CD4-positive, alpha-beta T cell treated with Interleukin-21 for 1 hour (primary cell): ENCODE measurements at places on chromosomes 13 and 19.

DNA sequence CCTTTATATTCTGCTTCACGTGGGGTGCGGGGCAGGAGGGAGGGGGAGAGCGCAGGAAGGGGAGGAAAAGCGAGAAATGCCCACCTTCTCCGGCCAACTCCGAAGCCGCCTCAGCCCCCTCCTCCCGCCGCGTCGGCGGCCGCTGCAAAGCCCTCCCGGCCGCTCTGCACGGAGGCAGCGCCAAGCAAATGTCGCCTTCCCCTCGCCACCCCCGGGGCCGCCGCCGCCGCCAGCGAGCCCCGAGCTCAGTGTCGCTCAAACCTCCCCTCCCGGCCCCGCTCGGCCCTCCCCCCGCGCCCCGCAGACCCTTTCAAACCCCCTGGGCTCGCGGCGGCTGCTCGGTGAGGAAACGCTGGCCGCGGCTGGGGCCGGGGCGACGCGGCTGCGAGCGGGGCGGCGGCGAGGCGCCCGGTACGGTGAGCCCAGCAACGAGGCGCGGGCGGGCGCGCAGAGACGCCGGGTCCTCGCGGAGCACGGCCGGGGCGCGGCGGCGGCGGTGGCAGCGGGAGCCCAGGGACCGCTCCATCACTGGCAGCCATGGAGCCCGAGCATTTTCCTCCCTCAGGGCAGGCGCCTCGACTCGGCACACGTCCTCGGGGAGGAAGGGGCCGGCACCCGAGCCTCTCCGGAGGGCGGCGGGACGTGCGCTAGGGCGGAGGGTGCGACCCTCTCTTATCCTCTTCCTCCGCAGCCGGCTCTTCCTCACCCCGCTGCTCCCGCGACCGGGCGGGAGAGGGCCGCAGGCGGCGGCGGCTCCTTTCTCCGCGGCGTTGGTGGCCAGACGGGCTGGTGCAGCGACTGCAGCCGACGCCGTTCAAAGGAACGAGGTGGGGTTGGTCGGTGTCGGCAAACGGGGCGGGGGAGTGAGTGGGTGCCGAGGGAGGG lies 463 bp upstream of the TSC22D1 start:
- peak; percentile 21 for DNase-seq

- no peak for DNase-seq
Observed at GRCh38 chr19:47106821-47107201, 6.8 kb downstream of the ZC3H4 start.

GRCh38 chr13:88707646-88708045 lies 1036.5 kb downstream of the SLITRK5 start:
- DNase-seq: no peak

DNA sequence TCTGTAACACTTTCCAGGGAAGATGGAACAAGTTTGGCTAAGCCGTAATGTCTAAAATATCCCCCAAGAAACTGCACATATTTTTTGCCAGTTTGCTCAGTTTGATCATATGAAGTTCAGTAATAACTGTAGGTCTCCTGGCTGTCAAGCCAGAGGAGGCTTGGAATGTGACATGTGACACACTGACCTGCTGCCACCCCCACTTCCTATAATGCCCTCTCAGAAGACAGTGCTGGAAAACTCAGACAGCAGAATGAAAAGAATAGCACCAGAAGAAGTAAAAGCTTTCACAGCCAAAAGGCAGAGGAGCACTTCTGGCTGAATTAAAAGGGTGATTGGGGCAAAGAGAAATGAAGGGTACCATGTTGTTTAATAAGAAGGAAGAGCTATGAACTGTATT lies 67.4 kb upstream of the UBAC2 start:
- no peak for DNase-seq

DNA sequence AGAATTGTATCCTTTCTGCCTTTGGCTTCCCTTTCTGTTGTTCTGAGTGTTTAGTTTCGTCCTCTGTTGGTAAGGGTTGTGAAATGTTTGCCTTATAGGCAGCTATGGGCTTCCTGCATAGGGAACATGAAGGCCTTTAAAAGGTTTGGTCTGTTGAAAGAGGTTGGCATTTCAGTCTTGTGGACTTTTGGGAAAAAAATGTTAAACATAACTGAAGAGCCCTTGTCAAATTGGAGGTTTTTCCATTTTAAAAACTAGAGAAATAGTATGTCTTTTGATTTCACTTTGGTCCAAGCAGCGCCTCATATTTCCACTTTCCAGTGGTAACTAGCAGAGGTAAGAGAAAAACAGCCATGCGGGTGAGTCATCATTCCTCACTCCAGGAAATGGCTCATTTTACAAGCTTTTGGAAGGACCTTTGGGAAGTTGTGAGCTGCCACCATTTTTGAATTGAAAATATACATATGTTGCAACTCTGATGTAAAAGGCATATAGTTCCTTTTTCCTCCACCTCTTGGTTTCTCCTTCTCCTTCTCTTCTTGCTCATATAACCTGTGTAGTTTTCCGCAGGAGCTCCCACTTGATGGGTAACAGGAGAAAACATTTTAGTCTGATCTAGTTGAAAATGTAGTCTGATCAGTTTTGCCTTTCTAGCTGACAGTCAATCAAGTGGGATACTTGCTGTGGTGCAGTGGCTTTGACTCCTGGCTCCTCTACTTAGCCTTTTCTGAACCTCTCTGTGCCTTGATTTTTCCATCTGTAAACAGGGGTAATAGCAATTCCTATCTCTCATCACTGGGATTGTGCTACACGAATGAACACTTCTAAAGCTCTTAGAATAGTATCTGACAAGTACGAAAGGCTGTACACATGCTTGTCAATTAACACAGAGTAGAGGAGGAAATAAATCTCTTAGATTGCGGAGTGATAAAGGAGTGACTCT lies 23.0 kb downstream of the GPC6 start:
- DNase-seq: no peak

DNA sequence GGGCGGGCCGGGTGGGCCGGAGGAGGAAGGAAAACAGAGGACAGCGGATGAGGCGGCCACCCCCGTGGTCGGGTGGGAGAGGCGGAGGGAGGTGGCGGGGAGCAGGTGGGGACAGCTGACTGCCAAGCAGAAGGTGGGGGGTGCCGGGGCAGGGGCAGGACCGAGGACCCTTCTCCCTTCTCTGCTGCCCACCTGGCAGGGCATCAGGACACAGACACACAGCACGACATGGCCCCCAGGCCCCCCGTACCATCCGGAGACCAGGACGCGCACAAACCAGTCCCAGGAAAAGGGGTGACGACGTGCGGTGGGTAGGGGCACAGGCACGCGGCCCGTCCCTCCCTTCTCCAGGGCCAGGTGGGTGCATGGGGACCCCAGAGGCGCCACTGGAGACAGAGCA lies 11.0 kb upstream of the CACTIN start:
- DNase-seq: no peak

DNA sequence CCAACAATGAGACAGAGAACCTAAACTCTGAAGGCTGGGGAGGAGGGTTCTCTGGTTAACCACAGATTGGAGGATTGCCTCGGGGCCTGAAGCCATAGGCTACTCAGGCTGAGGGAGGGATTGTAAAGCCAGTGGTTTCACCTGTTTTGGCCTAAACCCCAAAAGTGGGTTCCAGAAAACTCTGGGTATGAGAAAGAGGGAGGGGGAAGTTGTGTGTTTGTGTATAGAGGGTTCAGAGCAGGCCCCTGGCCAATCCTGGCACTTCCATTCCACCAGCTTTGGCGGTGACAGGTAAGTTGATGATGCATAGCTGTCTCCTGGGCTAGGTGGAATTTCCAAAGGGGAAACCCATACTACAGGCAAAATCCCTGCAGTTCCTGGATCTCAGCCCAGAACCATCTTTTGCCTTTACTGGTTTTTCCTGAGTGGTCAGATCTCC lies 13.5 kb upstream of the CCDC97 start:
- peak; percentile 35 for DNase-seq

DNA sequence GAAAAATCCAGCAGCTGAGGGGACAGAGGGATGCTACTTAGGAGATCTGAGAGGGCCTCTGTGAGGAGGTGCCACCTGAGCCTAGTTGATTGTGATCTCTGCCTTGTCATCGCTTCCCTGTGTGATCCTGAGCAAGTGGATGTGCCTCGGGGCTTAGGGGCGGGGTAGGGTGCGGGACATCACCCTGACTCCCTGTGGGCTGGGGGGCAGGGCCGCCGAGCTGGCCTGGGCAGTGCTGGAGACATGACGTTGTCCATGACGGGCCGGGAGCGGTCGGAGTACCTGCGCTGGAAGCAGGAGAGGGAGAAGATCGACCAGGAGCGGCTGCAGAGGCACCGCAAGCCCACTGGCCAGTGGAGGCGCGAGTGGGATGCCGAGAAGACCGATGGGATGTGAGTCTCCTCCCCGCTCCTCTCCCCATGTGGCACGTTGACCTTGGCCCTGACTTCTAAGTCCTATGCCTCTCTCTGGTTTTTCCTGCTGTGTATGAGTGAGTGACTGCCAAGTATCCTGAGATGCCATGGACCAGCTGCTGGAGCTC lies 8.2 kb upstream of the INAFM1 start:
- no peak for DNase-seq

- DNase-seq: no peak
Observed at GRCh38 chr19:42204664-42205063, 12.8 kb downstream of the DEDD2 start.

GRCh38 chr13:43666403-43666802 lies 120.4 kb downstream of the ENOX1 start:
- no peak for DNase-seq

DNA sequence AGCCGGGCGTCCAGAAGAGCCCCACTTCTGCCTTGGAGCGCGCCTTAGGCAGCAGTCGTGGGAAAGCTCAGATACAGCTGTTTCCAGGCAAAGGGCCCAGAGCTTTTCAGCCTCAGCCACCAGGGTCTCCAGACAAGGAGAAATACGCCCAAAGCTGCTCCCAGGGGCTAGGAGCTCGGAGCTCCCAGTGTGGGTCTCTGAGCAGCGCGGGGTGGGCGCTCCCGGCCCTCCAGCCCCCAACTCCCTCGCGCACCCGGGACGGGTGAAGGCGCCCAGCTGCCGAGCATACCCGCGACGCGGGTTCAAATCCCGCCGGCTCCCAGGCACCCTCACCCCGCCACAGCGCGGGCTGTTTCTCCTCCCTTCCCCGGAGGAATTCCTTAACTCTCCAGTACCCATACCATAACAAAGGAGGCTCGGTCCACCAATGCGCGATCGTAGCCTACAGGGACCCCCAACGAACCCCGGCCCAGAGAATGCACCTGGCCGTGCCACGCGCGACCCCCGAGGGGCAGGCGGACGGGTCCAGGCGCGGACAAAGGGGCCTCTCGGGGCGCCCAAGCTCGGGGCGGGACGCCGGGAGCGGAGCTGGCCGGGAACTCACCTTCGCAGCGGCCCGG lies 507 bp downstream of the COL4A1 start:
- no peak for DNase-seq

- DNase-seq: no peak
Observed at GRCh38 chr13:62512194-62513141, 1096.8 kb upstream of the PCDH20 start.

DNA sequence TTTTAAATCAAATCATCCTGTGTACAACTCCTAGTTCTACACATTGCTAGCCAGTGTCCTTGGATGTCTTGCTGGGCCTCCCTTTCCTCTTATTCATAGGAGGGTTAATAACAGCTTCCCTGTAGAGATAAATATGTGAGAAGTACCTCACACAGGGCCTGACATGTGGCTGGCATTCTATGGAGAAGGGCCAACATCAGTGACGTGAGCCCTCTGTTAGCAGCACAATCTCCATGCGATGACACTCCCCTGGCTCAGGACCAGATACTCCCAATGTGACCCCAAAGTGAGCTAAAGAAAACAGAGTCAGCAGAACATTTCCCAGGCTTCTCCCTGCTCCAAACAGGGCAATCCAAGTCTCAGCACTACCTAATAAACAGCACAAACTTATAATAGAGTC lies 818.4 kb downstream of the DIAPH3 start:
- no peak for DNase-seq

DNA sequence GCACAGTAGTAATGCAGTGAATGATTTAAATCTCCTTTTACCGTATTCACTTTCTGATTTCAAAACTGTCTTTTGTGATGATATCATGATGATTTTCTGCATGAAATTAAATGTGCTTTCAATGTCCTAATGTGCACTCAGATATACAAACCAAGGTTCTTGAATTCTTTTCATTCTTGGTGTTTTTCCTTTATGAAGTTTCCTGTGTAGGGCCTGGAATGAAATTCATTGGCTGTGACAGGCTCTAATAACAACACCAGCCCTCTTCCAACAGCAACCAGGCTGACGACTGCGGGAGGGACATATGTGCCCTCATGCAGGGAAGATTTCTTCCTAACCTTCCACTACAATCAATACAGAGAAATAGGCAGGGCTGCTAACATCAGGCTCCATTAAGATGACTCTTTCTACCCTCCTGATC lies 1052.0 kb downstream of the DIAPH3 start:
- DNase-seq: no peak

DNA sequence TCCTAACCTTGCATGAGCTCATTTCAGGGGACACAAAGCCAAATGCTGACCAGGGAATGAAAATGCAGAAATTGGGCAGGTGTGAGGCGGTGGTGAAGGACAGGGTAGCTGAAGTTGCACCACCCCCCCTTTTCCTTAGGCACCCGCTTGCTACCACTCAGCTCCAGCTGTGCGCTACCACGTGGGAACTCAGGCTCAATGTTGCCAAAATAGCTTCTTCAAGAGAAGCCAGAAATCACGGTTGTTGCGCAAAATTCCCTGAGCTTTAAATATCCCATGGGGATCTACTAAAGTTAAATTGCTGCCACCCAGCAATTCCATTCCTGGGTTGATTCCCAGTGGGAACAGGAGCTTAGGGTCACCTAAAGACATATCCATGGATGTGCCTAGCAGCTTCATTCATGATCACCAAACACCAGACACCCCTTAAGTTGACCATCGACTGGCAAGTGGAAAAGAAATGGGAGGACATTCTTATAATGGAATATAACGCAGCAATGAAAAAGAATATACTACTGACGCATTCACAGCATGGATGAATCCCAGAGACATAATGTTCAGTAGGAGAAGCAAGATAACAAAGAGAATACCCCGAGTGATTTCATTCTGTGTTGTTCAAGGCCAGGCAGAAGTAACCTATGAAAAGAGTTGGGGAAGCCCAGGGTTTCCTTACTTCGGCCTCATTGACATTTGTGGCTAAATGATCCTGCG lies 12.8 kb upstream of the ADGRL1 start:
- no peak for DNase-seq

- no peak for DNase-seq
Observed at GRCh38 chr19:42089191-42089750, 13.3 kb downstream of the ZNF574 start.
